ENCODE measurements at places on chromosomes 7 and 10.

DNA sequence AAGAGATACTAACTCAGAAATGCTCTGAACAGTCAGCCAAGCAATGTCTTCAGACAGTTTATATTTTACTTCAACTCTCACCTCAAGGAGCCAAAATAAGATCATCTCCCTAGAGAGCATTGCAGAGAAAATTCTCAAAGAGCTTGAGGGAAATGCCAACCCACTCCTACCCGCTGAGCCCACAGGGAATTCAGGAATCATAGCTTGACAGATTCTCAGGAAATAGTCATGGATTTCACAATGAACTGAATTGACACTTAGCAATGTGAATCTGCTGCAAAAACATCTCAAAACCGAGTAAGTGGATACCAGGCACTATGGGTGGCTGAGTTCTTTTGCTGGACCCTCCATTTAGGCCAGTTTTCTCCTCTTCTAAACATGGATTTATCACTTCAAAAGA, 9.8 kb upstream of the PLAC9 start:
- no peak for DNase-seq

- DNase-seq, result no peak
Measured at GRCh38 chr10:84269162-84269561, 24.3 kb downstream of the RGR start.

GRCh38 chr10:4154191-4154715, 369.2 kb upstream of the KLF6 start:
- no peak for DNase-seq

DNA sequence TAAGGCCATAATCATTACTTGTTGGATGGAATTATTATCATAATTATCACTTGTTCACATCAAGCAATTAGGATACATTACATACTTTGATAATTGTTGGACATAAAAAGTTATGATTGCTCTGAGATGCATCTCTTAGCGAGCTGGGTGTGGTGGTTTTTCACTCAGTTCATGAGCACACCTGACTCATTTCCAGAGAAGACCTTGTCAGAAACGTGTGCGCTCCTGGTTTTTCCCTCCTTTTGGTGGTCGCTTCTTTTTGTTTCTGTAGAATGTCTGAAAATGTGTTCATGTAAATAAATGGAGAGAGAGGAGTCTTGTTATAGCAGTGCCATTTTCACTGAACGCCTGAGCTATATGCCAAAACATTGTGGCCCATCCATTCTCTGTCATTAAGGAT, 141.3 kb downstream of the PAXIP1 start:
- DNase-seq, result no peak
